ENCODE measurements at places on chromosomes 1 and 21.

GRCh38 chr1:221740993-221741702 lies 741 bp downstream of the DUSP10 start:
- DNase-seq = peak; percentile 72

GRCh38 chr1:117573386-117574023 lies 32.3 kb upstream of the TENT5C start:
- DNase-seq = no peak

- DNase-seq = no peak
These were observed 39.5 kb upstream of the DIPK1A start for GRCh38 chr1:93000751-93001175.

GRCh38 chr1:201696217-201696761 lies 132.7 kb upstream of the IPO9 start:
- no peak for DNase-seq

DNA sequence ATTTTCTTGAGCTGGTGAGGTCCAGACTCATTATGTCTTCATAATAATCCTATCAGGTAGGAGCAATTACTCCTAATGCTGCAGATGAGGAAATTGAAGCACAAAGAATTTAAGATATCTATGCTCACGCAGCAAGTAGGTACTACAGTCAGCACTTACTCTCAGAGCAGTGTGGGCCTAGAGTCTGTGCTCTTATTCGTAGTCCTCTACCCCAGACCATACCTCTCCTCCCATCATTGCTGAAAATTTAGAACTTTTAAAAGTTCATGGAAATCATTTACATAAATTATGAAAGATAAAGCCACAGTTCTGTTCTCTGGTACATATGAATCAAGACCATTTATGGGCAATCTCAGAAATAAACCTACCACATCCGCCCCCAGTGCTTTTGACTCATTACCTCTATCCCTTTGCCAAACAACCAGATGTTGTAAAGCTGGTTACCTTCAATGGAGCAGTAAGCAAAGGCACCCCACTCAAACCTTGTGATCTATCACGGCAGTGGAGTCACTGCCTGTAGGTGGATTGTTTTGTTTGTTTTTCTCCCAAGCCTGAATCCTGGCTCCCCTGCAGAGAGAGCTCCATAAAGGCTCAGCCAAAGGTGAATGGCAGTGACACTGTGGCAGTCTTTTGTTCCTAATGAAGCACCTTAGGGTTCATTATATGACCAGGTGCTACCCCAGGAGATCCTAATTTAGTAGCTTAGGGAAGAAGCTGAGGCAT lies 20.9 kb upstream of the MAN1A2 start:
- no peak for DNase-seq

DNA sequence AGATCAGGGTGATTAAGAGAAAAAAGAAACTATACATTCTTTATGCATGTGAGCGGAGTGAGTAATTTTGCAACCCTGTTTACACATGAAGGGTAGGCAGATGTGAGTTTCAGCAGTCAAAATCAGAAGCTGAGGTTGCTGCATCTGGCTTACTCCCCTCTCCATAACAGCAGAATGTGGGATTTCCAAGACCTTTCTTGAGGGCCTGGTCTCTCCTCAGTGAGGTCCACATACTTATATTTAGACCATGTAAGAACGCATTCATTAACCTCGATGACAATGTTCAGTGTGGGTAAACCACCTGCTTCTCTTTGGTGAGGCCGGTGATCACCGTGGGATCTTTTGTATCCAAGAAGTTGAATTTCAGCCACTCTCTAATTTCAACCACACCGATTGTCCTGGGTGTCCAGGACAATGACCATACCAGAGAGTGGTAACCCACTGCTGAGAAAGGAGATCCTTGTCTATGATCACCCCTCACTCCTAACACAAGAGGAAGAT lies 18.7 kb upstream of the RAP1A start:
- no peak for DNase-seq

- no peak for DNase-seq
These were observed 57.5 kb upstream of the PRDM2 start for GRCh38 chr1:13642306-13643004.

DNA sequence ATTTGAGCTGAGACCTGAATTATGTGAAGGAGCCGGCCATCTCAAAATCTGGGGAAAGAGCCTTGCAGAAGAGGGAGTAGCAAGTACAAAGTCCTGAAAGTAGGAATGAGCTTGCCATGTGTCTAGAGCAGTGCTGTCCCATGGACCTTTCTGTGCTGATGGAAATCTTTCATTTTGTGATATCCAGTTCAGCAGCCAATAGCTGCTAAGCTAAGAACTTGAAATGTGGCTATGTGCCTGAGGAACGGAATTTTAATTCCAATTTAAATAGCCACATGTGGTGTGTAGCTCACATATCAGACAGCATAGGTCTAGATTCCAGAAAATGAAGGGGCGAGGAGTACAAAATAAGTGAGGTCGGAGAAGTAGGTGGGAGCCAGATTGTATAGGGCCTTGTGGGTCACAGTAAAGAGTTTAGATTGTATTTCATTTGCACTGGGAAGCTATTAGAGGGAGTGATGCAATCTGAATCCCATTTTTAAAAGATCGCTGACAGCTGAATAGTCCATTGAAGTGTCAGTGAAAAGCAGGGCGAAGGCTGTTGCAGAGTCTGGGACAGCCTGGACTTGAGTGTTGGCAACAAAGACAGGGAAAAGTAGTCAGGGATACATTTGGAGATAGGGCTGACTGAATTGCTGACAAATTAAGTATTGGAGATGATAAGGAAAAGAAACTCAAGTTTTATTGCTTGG lies 80.3 kb downstream of the TMEM200B start:
- no peak for DNase-seq

- DNase-seq = no peak
These were observed 2.1 kb downstream of the EIF3I start for GRCh38 chr1:32224285-32224684.

- no peak for DNase-seq
These were observed at the start of gene PTPN14 for GRCh38 chr1:214551436-214552173. PTPN14 (minus strand) TSS chr1:214551602; CDS start chr1:214464803, 86,799 bp downstream.

- peak; percentile 8 for DNase-seq
These were observed 136.5 kb upstream of the ETS2 start for GRCh38 chr21:38669186-38669585.

GRCh38 chr1:44719318-44719717 lies 11.7 kb downstream of the RNU5D-1 start:
- no peak for DNase-seq

DNA sequence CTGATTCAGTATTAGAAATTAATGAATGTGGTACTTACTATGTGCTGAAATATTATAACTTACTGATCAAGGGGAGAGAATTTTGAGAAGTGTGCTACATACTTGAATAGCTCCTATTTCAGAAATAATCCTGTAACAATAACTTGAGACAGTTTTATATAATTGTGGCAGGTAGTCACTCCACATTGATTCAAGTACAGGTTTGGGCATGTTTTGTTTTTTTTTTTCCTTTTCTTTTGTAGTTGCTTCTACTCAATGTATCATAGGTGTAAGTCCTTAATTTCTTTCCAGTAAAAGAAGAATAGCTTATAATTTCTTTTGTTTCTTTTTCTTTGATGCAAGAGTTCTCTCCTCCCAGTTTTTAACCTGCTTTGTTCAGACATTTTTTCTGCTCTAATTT lies 86.1 kb upstream of the ADGRL2 start:
- DNase-seq = no peak

- DNase-seq = no peak
These were observed 3.3 kb upstream of the HNRNPCL1 start for GRCh38 chr1:12851779-12852178.

DNA sequence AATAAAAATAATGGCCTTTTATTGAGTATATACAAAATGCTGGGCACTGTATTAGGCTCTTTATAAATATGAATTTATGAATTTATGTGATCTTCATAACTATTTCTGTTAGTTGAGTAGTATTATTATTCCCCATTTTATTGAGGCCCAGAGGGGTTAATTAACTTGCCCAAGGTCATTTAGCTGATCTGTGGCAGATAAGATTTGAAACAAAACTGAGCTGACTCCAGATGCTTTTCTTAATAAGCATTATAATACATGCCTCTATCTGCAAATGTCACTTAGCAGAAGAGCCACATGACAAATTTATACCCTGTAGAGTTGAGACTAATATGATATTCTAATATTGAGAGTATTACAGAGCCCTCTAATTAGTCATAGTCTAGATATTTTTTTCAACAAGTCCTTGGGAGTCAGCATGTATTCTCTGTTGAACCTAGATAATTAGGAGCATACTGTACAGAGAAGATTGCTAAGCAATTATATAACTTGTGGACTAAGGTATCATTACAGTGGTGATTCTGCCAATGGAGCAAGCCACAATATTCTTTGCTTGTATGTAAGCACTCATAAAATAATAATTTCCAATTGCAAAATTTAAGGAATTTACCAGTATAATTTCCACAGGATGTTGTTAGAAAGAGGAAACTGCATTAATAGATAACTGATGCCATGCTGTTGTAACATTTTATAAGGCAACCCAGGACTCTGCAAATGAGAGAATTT lies 112.0 kb downstream of the LRRC40 start:
- DNase-seq = no peak
